ENCODE measurements at places on chromosomes 5 and 9. TPM values are rescaled to one million over a fixed set of nuclear protein-coding genes. Genes with fewer than 3 reads are reported as not detected.

The SLC1A1 gene
- 0.14 TPM for total RNA-seq

The SPINK6 gene
- total RNA-seq: not detected

The MBLAC2 gene
- total RNA-seq: 4.7 TPM

The AK8 gene
- total RNA-seq: 0.63 TPM

The MPDZ gene
- not detected for total RNA-seq

The RMI1 gene
- total RNA-seq: 24.9 TPM

The PCDHGA2 gene
- total RNA-seq: not detected

- H3K27ac ChIP-seq: no peak overlapping the region
- DNase-seq: no peak
- no peaks in the 10 kb centered on the region for H3K27me3 ChIP-seq
Observed at GRCh38 chr5:127969002-127969401, 114.6 kb upstream of the SLC12A2 start.

- H3K4me3 ChIP-seq: no peak overlapping the region
- DNase-seq: no peak
- H3K27ac ChIP-seq: no peak overlapping the region
- peaks cover 11% of the 10 kb centered on the region for H3K4me1 ChIP-seq
Observed at GRCh38 chr5:56803025-56803424, 12.3 kb upstream of the MAP3K1 start.

DNA sequence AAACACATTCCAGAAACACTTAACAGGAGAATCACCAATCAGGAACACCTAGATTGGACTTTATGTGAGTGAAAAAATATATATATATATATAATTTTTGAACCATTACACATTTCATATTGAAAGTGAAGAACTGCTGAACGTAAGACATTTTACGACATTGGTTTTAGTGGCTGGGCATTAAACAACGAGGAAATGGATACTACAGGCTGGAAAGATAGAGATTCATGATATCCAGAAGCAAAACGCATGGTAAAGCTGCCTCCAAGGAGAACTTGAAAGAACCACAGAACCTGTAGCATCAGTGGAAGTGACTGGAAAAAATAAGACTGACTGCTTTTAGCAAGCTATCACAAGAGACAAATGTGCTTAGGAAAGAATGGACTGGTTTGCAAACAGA lies 13.2 kb upstream of the NDUFS4 start:
- no peaks in the 10 kb centered on the region for H3K36me3 ChIP-seq
- DNase-seq: no peak
- no peak overlapping the region for H3K27ac ChIP-seq
- no peak overlapping the region for H3K4me3 ChIP-seq
- H3K27me3 ChIP-seq: peaks cover 20% of the 10 kb centered on the region
- peaks cover 5% of the 10 kb centered on the region for H3K4me1 ChIP-seq

- no peaks in the 10 kb centered on the region for H3K36me3 ChIP-seq
- no peaks in the 10 kb centered on the region for H3K27me3 ChIP-seq
- H3K4me1 ChIP-seq: no peaks in the 10 kb centered on the region
Observed at GRCh38 chr9:134585746-134586706, 55.6 kb upstream of the COL5A1 start.

DNA sequence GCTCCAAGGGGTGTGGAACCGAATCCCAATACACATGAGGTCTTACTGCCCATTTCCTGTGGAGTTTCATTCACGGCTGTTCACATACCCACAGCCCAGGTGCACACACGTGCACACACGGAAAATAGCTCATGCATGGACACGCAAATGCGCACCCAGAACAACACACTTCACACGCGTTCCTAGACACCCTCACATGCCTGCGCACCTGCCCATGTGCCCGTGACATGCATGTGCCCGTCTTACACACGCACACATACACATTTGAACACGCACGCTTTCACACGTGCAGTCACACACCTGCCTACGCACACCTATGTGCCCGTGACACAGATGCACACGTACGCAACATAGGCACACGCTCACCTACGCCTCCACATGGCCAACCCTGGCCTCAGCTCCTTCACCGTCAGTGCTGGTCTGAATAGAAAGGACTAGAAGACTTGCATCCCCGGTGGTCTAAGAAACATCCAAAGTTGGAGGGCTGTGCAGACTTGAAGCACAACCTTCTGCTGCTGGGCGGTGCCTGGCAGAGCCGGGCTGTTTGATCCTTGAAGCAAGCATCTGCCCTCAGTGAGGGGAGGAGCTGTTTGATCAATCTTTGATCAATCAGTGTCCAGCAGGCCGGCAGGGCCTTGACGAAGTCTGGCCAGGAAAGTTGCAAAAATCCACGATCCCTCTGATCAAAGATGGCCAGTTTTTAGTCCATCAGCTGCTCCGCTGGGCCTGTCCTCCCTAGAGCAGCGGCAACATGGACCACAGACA lies 164.7 kb downstream of the OLFM1 start:
- no peaks in the 10 kb centered on the region for H3K36me3 ChIP-seq
- H3K4me1 ChIP-seq: no peaks in the 10 kb centered on the region
- H3K4me3 ChIP-seq: no peak overlapping the region
- peaks cover 2% of the 10 kb centered on the region for H3K27me3 ChIP-seq

DNA sequence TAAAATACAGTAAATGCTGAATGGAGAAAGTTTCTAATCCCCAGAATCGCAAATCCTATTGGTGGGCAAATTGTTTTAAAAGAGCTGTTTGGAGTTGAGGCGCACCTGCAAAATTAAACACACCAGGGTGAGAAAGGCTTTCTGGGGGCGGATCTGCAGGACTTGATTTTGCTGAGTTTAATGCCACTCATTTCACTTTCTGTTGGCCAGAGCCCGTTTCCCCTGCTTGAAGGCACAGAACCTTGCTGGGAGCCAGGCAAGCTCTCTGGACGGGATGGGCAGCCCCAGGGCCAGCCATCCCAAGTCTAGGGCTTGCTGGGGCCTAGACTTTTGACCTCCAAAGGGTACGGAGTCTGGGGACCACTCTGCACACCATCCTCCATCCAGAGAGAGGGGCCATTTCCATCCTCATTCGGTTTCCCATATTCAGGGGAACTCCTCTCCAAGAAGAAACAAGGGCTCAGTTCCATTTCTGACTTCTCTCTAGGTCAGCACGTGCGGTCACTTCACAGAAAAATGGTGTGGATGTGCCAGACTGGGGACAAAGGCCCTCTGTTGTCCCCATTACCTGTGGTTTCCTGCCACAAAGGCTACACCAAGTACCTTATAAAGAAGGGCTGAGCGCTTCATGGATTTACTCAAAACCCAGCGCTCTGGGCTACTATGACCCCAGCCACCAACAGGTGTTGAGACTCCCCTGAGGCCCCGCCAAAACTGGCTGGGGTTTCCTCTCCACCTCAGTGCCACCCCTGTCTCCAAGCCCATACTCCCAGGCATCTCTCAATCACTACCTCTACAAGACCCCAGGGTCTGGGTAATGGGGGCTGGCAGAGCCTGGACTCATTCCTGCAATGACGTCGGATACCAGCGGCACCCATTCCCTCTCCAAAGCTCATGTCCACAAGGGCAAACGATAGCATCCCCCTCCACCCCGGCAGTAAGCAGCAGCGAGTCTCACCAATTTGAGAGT lies 170.0 kb downstream of the AUH start:
- H3K4me1 ChIP-seq: peaks cover 71% of the 10 kb centered on the region
- no peaks in the 10 kb centered on the region for H3K27me3 ChIP-seq
- H3K4me3 ChIP-seq: peak overlapping the region; percentile 24
- peaks cover 31% of the 10 kb centered on the region for H3K36me3 ChIP-seq
- no peak for DNase-seq

DNA sequence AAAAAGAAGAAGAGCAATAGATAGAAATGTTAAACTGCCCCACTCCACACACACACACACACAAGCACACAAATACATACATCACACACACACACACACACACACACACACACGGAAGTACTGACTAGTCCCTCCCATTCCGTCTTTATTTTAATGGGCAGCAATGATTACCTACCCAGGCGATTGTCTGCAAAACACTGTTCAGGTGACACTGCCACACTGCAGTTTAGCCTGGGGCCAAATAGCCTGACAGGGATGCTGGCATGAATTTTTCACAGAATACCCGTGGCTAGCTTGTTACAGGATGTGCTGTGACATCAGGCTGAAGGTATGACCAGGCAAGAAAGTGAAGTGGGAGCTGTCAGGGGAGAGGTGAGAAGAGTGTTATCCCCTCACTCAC lies 86.9 kb downstream of the FRMD3 start:
- H3K36me3 ChIP-seq: no peaks in the 10 kb centered on the region
- H3K27ac ChIP-seq: no peak overlapping the region

- no peak for DNase-seq
- H3K4me3 ChIP-seq: no peak overlapping the region
- H3K27ac ChIP-seq: no peak overlapping the region
- H3K4me1 ChIP-seq: no peaks in the 10 kb centered on the region
Observed at GRCh38 chr5:81249240-81249639, 16.1 kb downstream of the CKMT2 start.

DNA sequence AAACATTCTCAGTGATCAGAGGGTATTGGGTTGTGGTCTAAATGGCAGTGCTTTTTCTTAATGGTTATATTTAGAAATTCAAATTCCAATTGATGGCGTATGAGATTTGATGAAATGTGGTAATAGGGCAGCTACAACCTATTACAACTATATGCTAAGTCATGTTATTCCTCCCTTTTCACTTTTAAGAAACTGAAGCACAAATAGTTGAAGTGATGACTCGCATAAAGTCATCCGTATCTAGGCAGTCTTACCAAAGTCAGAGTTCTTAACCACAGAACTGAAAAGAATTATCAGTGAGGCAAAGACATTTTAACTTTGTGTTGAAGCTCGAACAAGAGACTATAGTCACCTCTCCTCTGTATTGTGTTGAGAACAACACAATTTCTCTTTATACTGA lies 28.2 kb downstream of the C9orf152 start:
- peaks cover 5% of the 10 kb centered on the region for H3K27me3 ChIP-seq
- no peak for DNase-seq

- peak; percentile 52 for DNase-seq
- H3K36me3 ChIP-seq: peaks cover 8% of the 10 kb centered on the region
- H3K4me3 ChIP-seq: peak overlapping the region; percentile 96
- no peaks in the 10 kb centered on the region for H3K27me3 ChIP-seq
- H3K4me1 ChIP-seq: peaks cover 50% of the 10 kb centered on the region
Observed at GRCh38 chr5:131171276-131171810, 599 bp downstream of the LYRM7 start.

DNA sequence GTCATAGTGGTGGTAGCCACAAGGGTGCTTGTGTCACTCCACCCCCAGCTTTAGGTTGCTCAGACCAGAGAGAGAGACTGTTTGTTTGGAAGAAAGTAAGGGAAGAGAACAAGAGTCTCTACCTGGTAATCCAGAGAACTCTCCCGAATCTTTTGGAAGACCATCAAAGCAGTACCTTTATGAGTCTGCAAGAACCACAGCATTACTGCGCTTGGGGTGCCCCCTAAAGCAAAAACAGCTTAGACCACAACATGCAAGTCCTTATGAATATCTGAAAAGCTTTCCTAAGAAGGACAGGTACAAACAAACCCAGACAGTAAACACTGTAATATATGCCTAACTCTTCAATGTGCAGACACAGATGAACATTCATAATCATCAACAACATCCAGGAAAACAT lies 1398.6 kb upstream of the C9orf72 start:
- no peaks in the 10 kb centered on the region for H3K4me1 ChIP-seq
- no peak for DNase-seq
- H3K27me3 ChIP-seq: no peaks in the 10 kb centered on the region

DNA sequence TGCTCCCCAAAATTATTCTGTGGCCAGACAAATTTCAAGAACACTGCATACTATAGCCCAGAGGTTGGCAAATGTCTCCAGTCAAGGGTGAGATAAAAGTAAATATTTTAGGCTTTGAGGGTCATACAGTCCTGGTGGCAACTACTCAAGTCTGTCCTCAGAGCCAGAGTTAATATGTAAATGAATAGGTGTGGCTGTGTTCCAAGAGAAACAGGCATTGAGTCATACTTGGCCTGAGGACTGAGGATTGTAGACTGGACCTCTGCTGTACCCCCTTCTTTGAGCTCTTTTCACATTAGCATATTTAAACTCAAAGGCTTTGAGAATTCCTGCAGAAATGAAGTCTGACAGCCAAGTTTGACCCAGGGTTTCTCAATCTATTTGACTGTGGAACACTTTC lies 129.2 kb upstream of the PTCH1 start:
- DNase-seq: no peak
- H3K27ac ChIP-seq: no peak overlapping the region
- H3K27me3 ChIP-seq: peaks cover 12% of the 10 kb centered on the region
- no peak overlapping the region for H3K4me3 ChIP-seq

DNA sequence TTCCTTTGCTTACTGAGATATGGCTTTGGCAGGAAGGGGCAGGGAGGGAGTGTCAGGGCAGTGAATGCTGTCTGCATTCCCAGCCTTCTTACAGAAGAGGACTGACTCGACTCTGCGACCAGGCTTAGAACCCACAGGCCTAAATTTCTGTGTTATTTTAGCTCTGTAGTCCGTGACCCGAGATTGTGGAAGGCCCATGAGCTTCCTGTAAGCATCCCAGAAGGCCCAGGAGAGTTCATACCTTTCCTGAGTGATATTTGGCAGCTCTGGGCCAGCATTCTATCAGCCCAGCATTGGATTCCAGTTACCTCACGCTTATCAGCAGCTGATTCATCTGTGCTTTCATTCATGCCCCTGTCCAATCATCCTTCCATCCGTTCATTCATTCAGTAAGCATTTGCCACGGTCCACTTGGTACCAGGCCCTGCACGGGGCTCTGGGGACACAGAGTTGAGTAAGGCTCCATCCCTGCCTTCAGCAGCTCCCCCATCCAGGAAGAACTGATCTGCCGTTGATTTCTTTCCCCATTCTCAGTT lies 28.2 kb upstream of the RPL26L1 start:
- no peaks in the 10 kb centered on the region for H3K36me3 ChIP-seq
- no peak overlapping the region for H3K4me3 ChIP-seq
- H3K27me3 ChIP-seq: no peaks in the 10 kb centered on the region
- no peak for DNase-seq
- H3K4me1 ChIP-seq: peaks cover 2% of the 10 kb centered on the region
- no peak overlapping the region for H3K27ac ChIP-seq

DNA sequence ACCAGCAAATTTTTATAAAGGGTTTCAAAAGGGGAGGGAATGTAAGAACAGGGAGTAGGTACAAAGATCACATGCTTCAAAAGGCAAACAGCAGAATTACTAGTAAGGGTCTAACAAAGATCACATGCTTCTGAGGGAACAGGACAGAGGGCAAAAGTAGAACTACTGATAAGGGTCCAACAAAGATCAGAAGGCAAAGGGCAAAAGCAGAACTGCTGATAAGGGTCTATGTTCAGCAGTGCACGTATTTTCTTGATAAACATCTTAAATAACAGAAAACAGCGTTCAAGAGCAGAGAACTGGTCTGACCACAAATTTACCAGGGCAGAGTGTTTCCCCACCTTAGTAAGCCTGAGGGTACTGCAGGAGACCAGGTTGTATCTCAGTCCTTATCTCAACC lies 469.5 kb upstream of the PIK3R1 start:
- no peak for DNase-seq
- H3K27ac ChIP-seq: no peak overlapping the region
- no peaks in the 10 kb centered on the region for H3K27me3 ChIP-seq
- no peaks in the 10 kb centered on the region for H3K4me1 ChIP-seq

- H3K4me3 ChIP-seq: no peak overlapping the region
- H3K4me1 ChIP-seq: peaks cover 78% of the 10 kb centered on the region
- no peaks in the 10 kb centered on the region for H3K27me3 ChIP-seq
- no peak for DNase-seq
- peak overlapping the region; percentile 95 for H3K27ac ChIP-seq
- peaks cover 41% of the 10 kb centered on the region for H3K36me3 ChIP-seq
Observed at GRCh38 chr5:6734781-6735180, 21.5 kb downstream of the TENT4A start.
